ENCODE measurements at places on chromosomes 4 and X.

- no peak for DNase-seq
Measured at GRCh38 chr4:7653510-7654369, 219.0 kb upstream of the PSAPL1 start.

DNA sequence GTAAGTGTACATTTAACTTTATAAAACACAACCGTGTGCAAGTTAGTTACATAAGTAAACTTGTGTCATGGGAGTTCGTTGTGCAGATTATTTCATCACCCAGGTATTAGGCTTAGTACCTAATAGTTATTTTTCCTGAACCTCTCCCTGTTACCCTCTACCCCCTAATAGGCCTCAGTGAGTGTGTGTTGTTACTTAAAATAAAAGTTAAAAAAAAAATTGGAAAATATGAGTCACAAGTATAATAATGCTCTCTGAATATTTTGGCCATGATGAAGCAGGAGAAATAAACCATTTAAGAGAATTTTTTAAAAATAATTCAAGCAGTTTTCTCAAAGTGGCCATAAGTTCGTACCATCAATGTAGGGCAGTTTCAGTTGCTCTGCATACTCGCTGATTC lies 105.1 kb upstream of the GRID2 start:
- no peak for DNase-seq

GRCh38 chr4:26220696-26221095 lies 100.1 kb upstream of the RBPJ start:
- DNase-seq = no peak

DNA sequence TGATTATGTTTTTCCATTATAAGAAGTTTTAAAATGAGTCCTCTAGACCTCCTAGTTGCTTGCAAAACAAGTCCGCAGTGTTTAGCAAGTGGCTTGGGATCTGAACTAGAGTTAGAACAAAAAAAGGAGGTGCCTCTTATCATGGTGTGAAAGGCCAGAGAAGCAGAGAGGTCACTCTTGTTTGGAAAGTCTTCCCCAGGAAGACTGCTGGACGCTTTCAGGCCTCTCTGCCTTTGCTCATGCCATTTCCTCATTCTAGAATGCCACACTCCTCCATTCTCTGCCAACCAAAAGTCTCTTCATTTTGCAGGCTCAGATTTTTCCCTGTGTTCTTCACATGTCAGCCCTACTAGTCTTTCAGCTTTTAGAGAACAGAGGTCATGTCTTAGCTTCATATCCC lies 14.9 kb downstream of the PARM1 start:
- no peak for DNase-seq

DNA sequence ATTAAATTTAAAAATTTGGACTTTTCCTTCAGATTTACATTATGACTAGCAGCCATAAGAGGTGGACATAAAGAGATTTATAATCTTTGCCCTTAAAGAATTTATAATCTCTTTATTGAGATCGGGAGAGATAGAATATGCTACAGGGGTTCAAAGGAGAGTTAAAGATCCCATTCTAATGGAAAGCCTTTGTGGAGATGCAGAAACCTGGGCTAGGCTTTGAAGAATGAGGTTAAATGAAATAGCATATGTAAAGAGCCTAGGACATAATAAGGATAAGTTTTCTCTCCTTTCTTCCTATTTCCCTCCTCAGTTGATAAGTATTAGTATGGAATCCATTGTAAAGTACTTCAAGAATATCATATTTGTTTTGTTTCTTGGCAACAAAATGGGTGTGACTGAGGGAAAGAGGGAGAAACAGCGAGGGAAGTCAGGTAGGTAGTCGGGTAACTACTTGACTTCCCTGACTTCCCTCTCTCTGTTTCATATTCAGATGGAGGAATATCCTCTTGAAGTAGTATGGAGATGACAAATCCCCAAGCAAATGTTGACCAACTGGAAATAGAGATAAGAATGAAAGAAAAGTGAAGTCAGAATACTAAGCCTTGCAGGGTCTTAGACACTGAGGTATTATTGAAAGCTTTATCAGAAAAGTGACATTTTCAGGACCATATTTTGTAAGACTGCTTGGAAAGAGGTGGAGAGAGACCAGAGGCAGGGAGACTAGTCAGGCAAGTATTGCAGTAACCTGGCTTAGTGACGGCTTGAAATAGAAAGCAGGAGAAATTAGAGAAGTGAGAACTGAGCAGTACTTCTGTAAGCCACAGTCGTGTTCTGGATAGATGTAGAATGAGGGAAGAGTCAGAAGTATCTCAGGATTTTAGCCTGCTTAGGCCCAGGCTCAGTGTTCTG lies 82.9 kb downstream of the PDLIM5 start:
- no peak for DNase-seq

Measured in cerebellar nuclear complex (tissue), 1 donor.